ENCODE measurements at places on chromosomes 12 and 14. TPM values are rescaled to one million over a fixed set of nuclear protein-coding genes. Genes with fewer than 3 reads are reported as not detected.

HOTAIR gene
- total RNA-seq = not detected

- H3K4me1 ChIP-seq = no peaks in the 10 kb centered on the region
- peak; percentile 50 for DNase-seq
- no peaks in the 10 kb centered on the region for H3K27me3 ChIP-seq
- H3K36me3 ChIP-seq = no peaks in the 10 kb centered on the region
- H3K4me3 ChIP-seq = no peak overlapping the region
Measured at GRCh38 chr14:89851106-89851505, 103.4 kb downstream of the EFCAB11 start.

DNA sequence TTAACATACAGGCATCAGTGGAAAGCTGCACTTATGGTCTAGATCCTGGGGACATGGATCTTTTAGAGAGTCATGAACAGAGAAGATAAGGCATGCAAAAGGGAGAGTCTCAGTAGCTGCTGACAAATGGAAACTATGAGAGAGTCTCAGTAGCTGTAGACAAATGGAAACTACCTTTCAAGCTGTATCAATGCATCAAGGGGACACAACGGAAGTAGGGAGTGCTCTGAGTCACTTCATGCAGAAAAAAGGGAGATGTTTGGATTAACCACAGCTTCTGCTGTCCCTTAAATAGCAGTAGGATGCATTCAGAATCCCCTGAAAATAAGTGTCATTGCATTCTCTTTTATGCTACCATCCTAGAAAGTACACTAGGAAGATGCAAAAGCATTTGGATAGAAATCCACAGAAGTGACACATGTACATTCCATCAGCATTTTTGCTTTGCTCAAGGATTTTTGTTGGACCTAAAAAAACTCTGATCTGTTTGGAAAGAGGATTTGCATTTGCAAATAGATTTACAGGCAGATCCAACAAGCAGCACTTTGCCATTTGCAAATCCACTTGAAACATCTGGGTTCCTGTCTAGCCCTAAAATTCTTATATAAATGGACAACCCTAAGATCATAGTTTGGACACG is 227.5 kb upstream of the LMO3 start:
- H3K27ac ChIP-seq = no peak overlapping the region
- no peak overlapping the region for H3K4me3 ChIP-seq
- H3K36me3 ChIP-seq = no peaks in the 10 kb centered on the region
- DNase-seq = no peak
- no peaks in the 10 kb centered on the region for H3K4me1 ChIP-seq

- peaks cover 28% of the 10 kb centered on the region for H3K4me1 ChIP-seq
- H3K4me3 ChIP-seq = no peak overlapping the region
- no peaks in the 10 kb centered on the region for H3K27me3 ChIP-seq
- peak; percentile 70 for DNase-seq
- no peak overlapping the region for H3K27ac ChIP-seq
Measured at GRCh38 chr12:90854136-90854689, 100.8 kb downstream of the CCER1 start.

- DNase-seq = no peak
- peaks cover 6% of the 10 kb centered on the region for H3K4me1 ChIP-seq
- H3K36me3 ChIP-seq = peaks cover 46% of the 10 kb centered on the region
- H3K27me3 ChIP-seq = no peaks in the 10 kb centered on the region
- H3K4me3 ChIP-seq = no peak overlapping the region
- no peak overlapping the region for H3K27ac ChIP-seq
Measured at GRCh38 chr12:12819221-12819620, 6.1 kb downstream of the DDX47 start.

DNA sequence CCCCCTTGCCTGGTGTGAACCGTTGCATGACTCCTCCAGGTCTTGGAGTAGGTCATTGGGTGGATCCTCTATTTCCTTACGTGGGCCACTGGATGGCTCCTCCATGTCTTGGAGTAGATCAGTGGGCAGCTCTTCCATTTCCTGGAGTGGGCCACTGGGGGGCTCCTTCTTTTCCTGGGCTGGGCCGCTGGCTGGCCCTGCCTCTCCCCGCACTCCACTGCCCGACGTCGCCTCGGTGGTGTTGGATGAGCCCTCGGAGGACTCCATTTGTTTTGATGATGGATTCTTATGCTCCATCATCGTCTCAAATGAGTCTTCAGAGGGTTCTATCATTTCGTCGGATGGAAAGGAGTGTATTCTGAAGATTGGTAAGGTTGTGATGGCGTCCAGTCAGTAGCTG is 19.1 kb downstream of the RTL1 start:
- no peaks in the 10 kb centered on the region for H3K36me3 ChIP-seq
- no peaks in the 10 kb centered on the region for H3K27me3 ChIP-seq
- no peak overlapping the region for H3K27ac ChIP-seq
- H3K4me3 ChIP-seq = no peak overlapping the region
- no peaks in the 10 kb centered on the region for H3K4me1 ChIP-seq

KRT5 gene
- total RNA-seq = not detected

- no peaks in the 10 kb centered on the region for H3K27me3 ChIP-seq
- DNase-seq = no peak
- H3K4me1 ChIP-seq = no peaks in the 10 kb centered on the region
- no peaks in the 10 kb centered on the region for H3K36me3 ChIP-seq
Measured at GRCh38 chr12:18306311-18306710, 45.0 kb downstream of the PIK3C2G start.

GRCh38 chr14:100654814-100655740 is 67.9 kb upstream of the BEGAIN start:
- peaks cover 13% of the 10 kb centered on the region for H3K27me3 ChIP-seq
- H3K36me3 ChIP-seq = no peaks in the 10 kb centered on the region
- no peak for DNase-seq
- no peaks in the 10 kb centered on the region for H3K4me1 ChIP-seq
- no peak overlapping the region for H3K27ac ChIP-seq

DNA sequence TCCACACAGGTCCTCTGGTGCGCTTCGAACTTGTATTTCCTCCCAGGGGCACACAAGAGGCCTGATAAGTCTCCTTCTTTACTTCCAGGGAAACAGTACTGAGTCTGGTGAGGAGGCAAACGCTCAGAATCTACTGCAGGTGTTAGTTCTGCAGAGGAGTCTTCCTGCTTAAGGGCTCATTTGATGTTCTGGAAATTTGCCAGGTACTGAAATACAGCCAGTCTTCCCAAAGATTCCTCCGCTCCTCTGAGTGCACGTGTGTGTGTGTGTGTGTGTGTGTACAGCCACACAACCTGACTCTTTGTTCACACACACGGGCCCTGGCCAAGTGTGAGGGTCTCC is 92.0 kb downstream of the FBXL14 start:
- H3K4me3 ChIP-seq = no peak overlapping the region
- no peaks in the 10 kb centered on the region for H3K27me3 ChIP-seq
- H3K27ac ChIP-seq = peak overlapping the region; percentile 21
- no peaks in the 10 kb centered on the region for H3K4me1 ChIP-seq
- DNase-seq = no peak

DNA sequence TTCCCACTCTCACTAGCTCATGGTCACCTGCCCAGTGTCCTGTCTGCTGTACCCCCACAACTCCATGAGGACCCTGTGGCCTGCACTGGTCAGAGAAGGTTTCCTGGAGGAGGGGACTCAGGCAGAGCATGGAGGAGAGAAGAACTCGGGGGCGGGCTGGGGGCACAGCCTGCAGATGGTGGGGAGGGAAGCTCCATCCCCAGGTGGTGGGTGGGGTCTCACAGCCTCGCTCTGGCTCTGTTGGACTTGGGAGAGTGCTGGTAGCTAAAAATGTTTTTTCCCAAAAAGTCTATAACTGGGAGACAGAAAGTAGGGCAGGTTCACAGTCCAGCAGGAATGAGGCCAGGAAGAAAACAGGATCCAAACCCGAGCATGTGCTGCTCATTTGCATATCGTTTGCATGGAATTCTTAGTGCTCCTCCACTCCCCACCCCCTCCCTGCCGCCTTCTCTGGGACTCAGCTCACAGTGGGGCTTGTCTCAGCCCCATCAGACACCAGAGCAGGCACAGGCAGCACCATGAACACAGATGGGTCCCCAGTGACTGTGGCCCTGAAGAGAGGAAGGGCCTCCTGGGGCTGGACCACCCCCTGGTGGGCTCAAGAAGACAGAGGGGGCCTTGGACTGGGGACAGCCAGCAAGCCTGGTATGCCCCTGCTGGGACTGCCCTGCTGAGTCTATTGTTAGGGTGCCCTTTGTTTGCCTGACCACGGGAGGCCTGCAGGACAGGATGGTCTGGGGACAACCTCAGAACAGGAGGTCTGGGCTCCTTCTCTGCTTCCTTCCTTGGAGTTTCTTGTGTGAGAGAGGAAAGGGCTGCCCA is 67.0 kb upstream of the SFSWAP start:
- H3K27me3 ChIP-seq = no peaks in the 10 kb centered on the region
- no peak overlapping the region for H3K4me3 ChIP-seq
- no peak for DNase-seq
- H3K27ac ChIP-seq = no peak overlapping the region
- H3K4me1 ChIP-seq = no peaks in the 10 kb centered on the region

PGAM5 gene
- 42.0 TPM for total RNA-seq

DNA sequence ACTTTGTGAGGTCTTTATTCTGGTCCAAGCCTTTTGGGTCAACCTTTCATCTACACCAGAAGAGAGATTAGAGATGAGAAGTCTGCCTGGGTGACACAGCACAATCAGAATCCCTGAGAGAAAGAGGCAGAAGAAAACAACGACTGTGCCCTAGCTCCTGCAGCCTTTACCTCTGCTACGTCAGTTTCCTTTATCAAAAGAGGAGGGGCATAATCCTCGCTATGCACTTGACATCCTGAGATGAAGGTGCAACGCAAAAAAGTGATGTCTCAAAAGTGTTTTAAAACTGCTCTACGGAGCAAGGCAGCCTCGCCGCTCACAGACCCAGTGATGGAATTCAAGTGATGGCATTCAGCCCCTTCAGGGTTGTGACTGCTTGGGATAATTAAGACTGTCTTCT is 21.7 kb downstream of the ZDHHC22 start:
- DNase-seq = no peak
- H3K27me3 ChIP-seq = peaks cover 28% of the 10 kb centered on the region
- H3K4me1 ChIP-seq = peaks cover 13% of the 10 kb centered on the region
- H3K27ac ChIP-seq = no peak overlapping the region
- no peak overlapping the region for H3K4me3 ChIP-seq
- H3K36me3 ChIP-seq = no peaks in the 10 kb centered on the region

GRCh38 chr14:61346221-61346620 is 24.8 kb downstream of the PRKCH start:
- peak overlapping the region; percentile 93 for H3K27ac ChIP-seq
- peaks cover 82% of the 10 kb centered on the region for H3K4me1 ChIP-seq
- H3K4me3 ChIP-seq = no peak overlapping the region
- no peaks in the 10 kb centered on the region for H3K27me3 ChIP-seq
- no peaks in the 10 kb centered on the region for H3K36me3 ChIP-seq

DNA sequence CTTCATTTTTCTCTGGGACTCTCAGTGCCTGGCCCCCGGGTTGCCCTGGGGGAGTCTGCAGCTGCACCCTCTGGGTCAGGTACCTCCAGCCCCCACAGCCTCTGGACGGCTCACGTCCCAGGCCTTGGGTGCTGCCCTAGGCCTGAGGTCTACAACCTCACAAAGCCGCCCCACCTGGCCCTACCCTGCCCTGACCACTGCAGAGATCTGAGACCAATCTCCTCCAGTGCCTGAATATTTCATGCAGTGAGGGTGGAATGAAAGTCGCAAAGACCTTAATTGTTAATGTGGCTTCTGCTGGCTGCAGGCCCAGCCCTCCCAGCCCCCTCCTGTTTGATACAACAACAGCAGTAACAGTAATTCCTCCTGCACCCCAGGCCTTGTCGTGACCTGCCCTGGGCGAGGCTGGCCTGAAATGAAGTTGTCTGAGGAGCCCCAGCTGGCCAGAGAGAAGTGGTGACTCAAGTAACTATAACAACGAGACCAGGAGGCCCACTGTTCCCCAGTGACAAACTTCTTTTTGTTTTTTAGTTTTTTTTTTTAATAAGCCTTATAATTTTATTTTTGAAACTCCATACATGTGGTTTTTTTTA is 8.8 kb upstream of the CCDC85C start:
- peaks cover 3% of the 10 kb centered on the region for H3K4me1 ChIP-seq
- no peak overlapping the region for H3K27ac ChIP-seq
- H3K36me3 ChIP-seq = no peaks in the 10 kb centered on the region
- DNase-seq = no peak

PRH2 gene
- total RNA-seq = not detected

ATN1 gene
- 28.1 TPM for total RNA-seq

GRCh38 chr12:89768586-89769482 is 60.2 kb upstream of the ATP2B1 start:
- no peaks in the 10 kb centered on the region for H3K36me3 ChIP-seq
- DNase-seq = no peak
- no peak overlapping the region for H3K27ac ChIP-seq

SYT10 gene
- total RNA-seq = 1.8 TPM

All from cardiac muscle cell (in vitro differentiated cells and primary cell).